ENCODE measurements at places on chromosomes 5 and 9.

GRCh38 chr9:137514691-137515337 lies 35.4 kb downstream of the PNPLA7 start:
- no peak for DNase-seq

GRCh38 chr5:77073667-77074066 lies 13.4 kb downstream of the ZBED3 start:
- DNase-seq: no peak

GRCh38 chr9:132647355-132647754 lies 22.4 kb downstream of the DDX31 start:
- DNase-seq: no peak

DNA sequence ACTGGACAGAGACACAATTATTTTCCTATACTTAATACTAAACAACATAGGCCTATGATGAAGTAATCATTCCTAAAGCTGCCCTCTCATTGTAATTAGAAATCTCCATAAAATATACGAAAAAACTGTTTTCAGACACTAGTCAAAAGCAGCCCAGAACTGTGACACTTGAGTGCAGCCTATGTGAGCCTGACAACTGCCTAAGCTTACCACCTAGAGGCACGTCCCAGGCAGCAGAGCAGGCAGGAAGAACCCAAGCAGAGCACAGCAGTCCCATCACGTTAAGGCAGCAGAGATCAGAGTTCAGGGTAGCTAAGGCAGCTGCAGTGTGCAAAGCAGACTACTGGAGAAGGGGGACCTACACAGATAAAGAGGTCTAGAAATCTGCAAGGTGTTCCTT lies 46.4 kb downstream of the GOLPH3 start:
- no peak for DNase-seq

- DNase-seq: no peak
Observed at GRCh38 chr5:1551426-1552301, 27.9 kb upstream of the LPCAT1 start.

DNA sequence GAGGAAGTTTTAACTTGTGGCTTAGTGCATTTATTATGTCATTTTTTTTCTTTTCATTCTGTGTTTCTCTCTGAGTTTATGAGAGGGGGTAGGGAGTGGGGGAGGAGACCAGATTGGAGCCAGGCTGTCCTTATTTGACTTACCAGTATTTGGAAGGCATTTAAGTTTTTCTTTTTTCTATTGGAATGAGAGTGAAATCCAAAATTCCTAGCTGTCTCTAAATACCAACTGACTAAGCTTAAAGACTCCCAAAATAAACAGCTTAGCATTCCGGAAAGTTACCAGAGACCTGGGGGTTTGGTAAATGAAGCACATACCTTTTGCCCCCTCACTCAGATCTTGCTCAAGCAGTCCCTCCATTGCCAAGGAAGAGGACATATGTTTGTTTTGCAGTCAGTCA lies 581.9 kb upstream of the BRINP1 start:
- DNase-seq: no peak
